GM23248 (cell line): ENCODE measurements at places on chromosomes 4 and X. TPM values are rescaled to one million over a fixed set of nuclear protein-coding genes. Genes with fewer than 3 reads are reported as not detected.

GRCh38 chr4:96097693-96098092 lies 257.8 kb downstream of the PDHA2 start:
- DNase-seq: no peak
- H3K4me1 ChIP-seq: no peaks in the 10 kb centered on the region
- H3K27ac ChIP-seq: no peak overlapping the region

- H3K36me3 ChIP-seq: no peaks in the 10 kb centered on the region
- peak overlapping the region; percentile 35 for H3K27ac ChIP-seq
- no peaks in the 10 kb centered on the region for H3K27me3 ChIP-seq
- H3K4me1 ChIP-seq: peaks cover 76% of the 10 kb centered on the region
- peak; percentile 76 for DNase-seq
Measured at GRCh38 chr4:7876201-7876875, 63.3 kb downstream of the AFAP1 start.

DNA sequence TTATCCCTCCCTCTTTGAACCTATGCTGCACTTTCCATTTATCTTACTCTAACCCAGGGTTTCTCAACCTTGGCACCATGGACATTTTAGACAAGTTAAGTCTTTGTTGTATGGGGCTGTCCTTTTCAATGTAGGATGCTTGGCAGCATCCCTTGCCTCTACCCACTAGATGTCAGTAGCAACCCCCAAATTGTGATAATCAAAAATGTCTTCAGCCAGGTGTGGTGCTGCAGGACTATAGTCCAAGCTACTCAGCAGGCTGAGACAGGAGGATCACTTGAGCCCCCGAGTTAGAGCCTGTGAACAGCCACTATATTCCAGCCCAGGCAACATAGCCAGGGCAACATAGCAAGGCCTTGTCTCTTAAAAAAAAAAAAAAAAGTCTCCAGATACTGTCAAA lies 7.0 kb downstream of the LRCH2 start:
- H3K4me1 ChIP-seq: no peaks in the 10 kb centered on the region
- H3K27me3 ChIP-seq: no peaks in the 10 kb centered on the region
- DNase-seq: peak; percentile 23
- no peak overlapping the region for H3K4me3 ChIP-seq
- no peaks in the 10 kb centered on the region for H3K36me3 ChIP-seq
- no peak overlapping the region for H3K27ac ChIP-seq

DNA sequence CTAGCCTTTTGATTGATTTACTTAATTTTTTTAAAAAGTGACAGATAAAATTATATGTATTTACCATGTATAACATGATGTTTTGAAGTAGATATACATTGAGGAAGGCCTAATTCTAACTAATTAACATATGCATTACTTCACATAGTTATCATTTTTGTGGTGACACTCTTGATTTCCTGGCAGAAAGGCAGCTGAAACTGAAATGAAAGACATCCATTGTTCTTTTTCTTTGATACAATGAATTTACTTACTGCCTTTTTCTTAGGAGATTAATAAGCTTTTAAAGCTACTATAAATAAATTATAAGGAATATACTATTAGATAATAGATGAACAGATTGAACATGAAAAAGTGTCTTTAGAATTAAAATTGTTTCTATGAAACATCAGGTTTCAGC lies 26.7 kb downstream of the ANKRD50 start:
- DNase-seq: no peak
- H3K27me3 ChIP-seq: no peaks in the 10 kb centered on the region
- H3K27ac ChIP-seq: no peak overlapping the region

- no peak overlapping the region for H3K27ac ChIP-seq
- no peak overlapping the region for H3K4me3 ChIP-seq
- no peak for DNase-seq
- H3K27me3 ChIP-seq: peaks cover 64% of the 10 kb centered on the region
Measured at GRCh38 chr4:3770323-3771163, 4.4 kb downstream of the ADRA2C start.

GRCh38 chr4:122889726-122890125 lies 32.7 kb downstream of the NUDT6 start:
- no peaks in the 10 kb centered on the region for H3K27me3 ChIP-seq
- no peak for DNase-seq
- peaks cover 92% of the 10 kb centered on the region for H3K36me3 ChIP-seq
- H3K4me3 ChIP-seq: no peak overlapping the region
- peak overlapping the region; percentile 41 for H3K27ac ChIP-seq

GRCh38 chr4:54657551-54658251 lies at the start of gene KIT:
TSS of gene KIT (plus strand) at chr4:54657957. CDS start at chr4:54658015, 58 bp downstream.
- DNase-seq: peak; percentile 65
- no peak within 1 kb of the TSS for H3K27ac ChIP-seq
- no peaks in the 10 kb centered on the region for H3K36me3 ChIP-seq
- H3K27me3 ChIP-seq: peaks cover 12% of the 10 kb centered on the region; the same call in 1 of the 2 replicates

- DNase-seq: no peak
- H3K4me3 ChIP-seq: no peak overlapping the region
- H3K27me3 ChIP-seq: no peaks in the 10 kb centered on the region
- no peaks in the 10 kb centered on the region for H3K4me1 ChIP-seq
Measured at GRCh38 chrX:906586-906985, 276.0 kb downstream of the SHOX start.

DNA sequence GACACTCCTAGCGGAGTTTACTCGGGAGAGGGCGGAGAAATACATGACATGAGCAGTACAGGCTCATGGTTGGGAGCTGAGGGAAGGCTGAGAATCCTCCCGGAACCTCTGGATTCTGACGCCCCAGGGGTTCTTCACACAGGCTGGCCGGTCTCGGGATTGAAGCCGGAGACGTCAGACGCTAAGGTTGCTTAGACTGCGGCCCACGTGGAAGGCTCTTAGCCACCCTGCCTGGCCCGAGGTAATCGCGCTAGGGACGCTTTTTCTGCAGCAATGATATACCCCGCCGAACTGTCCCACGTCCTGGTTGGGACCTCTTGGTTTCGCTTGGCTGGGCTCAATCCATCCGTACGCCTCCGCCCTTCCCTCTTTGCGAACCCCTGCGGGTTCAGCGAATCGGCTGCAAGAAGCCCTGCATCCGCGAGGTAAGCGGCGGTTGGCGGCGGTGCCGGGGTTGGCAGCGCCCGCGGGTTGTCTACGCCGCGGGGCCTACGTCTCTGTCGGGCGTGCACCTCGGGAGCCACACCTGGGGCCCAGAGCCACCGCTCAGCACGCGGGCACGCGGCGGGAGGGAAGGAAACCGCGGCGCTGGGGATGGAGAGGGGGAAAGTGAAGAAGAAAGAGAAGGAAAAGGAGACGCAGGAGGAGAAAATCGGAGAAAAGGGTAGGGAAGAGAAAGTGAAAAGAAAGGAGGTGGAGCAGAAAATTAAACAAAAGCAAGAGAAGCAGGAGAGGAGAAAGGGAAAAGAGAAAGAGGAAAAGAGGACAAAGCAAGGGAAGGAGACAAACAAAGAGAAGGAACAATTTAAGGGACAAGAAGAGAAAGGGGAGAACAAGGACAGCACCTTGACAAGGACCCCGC lies at the start of gene ARL9:
TSS of gene ARL9 (plus strand) at position 523 of the 862 bp plus-strand sequence. CDS start at position 595, 72 bp downstream.
- peak within 1 kb of the TSS; percentile 48 for H3K27ac ChIP-seq
- no peaks in the 10 kb centered on the region for H3K27me3 ChIP-seq
- H3K36me3 ChIP-seq: peaks cover 8% of the 10 kb centered on the region

DNA sequence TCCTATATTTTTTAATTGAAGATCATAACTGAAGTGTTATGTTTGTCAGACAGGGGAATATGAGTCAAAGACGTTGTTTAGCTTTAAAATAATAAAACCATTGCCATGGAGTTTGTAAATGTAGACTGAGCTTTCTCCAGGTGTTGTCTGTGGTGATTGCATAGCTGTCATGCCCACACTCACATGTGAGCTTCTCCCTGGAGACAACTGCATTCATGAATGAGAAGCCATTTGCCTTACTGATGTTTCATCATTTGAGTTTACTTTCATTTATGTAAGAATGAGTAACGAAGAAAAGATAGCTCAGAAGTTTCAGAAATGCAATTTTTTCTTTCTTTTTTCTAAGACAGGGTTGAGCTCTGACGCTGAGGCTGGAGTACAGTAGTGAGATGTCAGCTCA lies 339.1 kb downstream of the GALNTL6 start:
- DNase-seq: no peak
- no peaks in the 10 kb centered on the region for H3K27me3 ChIP-seq
- H3K4me3 ChIP-seq: no peak overlapping the region

GRCh38 chr4:112536123-112536522 lies 20.1 kb upstream of the NEUROG2 start:
- no peak overlapping the region for H3K4me3 ChIP-seq
- H3K36me3 ChIP-seq: no peaks in the 10 kb centered on the region
- no peak overlapping the region for H3K27ac ChIP-seq

The CYP2U1 gene
- total RNA-seq: 7.6 and 8.6 TPM in 2 replicates

The GABRQ gene
- not detected in 2 replicates for total RNA-seq

The SASH3 gene
- not detected in 2 replicates for total RNA-seq

The LUZP4 gene
- not detected in 2 replicates for total RNA-seq

The RS1 gene
- not detected in 2 replicates for total RNA-seq

The HTR2C gene
- total RNA-seq: not detected in 2 replicates
